Activated CD4-positive, alpha-beta T cell treated with anti-CD3 and anti-CD28 coated beads, Interleukin-2, amount 50 U/mL, for 16 hours (primary cell): ENCODE measurements at places on chromosomes 1 and 21.

- DNase-seq = no peak
These were observed 45.7 kb downstream of the SLC9A1 start for GRCh38 chr1:27109103-27109822.

DNA sequence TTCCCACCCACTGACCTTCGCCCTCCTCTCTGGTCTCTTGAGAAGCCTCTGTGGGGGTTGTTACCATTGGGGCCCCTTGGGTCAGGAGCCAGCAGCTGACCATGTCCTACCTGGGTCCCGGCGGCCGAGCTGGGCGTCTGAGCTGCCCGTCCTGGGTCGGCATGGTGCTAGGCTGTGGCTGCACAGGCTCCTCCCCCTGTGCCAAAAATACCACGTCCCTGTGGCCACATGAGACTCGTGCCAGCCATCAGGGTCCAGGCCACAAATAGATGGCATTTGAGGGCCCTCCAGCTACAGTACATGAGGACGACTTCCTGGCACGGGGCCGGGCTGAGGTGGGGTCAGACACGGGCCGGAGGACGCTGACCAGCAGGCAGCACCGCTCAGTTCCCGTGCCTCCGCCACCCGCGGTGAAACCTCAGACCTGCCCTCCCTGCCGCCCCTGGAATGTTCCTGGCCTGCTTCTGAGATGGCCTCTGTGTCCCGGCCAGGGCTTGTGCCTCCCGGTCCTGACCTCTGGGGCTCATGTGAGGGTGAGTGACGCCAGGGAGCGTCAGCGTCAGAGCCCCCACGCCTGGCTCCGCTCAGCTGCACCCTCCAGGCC is at the start of gene PERM1:
TSS of gene PERM1 (minus strand) at position 139 of the 604 bp plus-strand sequence. CDS start 1,064 bp downstream, outside the sequence.
- DNase-seq = no peak

DNA sequence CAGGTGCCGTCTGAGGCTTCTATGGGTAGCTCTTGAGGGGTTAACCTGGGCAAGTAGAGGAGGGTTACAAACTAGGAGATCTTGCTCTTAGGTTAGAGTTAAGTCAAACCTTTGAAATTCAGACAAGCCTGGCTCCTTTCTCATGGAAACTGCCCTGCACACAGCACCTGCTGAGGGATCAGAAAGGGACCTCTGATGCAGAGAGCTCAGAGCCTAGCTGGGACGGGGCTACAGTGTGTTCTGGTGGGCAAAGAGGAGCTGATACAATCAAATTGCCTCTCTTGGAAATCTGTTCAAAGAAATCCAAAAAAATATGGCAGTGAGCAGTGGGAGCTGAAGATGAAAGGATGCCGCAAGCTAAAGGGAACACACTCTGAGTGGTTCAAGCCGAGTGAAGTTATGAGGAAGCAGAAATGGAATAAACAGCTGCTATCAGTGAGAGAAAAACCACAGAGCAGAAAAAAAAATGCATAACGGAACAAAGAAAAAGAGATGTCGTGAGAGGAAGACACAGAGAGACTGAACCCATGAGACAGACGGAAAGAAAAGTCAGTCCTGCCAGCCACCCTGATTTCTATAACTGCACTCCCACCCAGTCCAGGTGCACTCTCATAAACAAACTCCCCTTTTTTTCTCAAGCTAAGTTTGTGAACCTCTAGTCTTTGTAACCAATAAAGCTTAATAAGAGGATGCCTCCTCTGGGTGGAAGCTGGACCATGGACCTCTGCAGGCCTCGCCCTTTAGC is 26.6 kb downstream of the PAFAH2 start:
- DNase-seq = peak; percentile 24

- no peak for DNase-seq
These were observed 60.7 kb downstream of the FAAP20 start for GRCh38 chr1:2133879-2134215.

DNA sequence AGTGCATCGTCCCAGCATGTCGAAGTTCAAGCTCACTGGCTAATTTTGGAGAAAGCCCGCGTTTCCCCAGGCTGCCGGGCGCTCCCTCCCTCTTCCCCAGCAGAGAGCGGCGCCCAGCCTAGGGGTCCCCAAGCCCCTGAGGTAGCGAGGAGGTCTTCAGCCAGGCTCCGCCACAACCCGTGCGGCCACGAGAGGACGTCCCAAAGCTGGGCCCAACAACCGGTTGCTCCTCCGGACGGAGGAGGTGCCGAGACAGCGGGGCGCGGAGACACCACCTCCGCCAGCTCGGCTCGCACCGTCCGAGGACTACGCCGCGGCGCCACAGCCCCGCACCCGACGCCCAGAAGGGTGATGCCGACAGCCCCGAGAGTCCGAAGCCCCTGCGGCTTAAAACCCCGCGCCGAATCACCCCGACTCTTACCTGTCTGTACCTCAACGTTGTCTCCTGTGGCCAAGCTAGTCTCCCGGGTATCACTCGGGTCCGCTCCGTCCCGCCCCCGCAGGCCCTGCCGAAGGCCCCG is at the start of gene DENND2C:
TSS of gene DENND2C (minus strand) at position 488 of the 521 bp plus-strand sequence. CDS start 44,065 bp downstream, outside the sequence.
- no peak for DNase-seq

DNA sequence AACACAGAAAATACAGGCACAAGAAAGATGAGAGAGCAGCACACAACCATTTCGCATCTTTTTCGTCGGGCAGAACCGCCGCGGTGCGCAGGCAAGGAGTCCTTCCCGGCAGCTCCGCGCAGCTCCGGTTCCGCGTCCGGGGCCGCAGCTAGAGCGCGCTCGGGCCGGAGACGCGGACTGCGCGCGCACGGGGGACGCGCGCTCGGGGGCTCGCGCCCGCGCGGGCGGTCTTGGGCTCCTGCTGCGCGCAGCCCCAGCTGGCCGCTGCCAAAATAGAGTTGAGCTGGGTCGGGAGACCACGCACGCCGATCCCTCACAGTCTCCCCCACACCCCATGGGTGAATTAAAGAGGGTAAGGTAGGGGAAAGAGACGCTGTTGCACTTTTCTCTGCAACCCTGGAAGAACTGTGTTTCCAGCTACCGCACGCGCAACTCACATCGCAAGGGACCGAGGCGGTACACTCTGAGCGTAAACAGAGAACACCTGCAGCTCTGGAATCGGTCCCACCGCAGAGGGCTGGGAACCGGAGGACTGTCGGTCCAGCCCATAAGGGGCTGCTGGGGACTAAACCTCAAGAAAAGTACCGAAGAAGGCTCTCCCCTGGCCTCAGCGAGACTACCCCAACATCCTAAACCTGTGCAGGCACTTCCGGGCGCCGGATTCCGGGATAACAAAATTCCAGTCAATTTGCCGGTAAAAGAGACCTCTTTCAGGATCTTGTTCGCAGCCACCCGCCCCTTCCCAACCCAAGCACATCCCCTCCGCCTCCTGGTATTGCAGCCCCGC is 1.7 kb downstream of the NR5A2 start:
- DNase-seq = no peak

GRCh38 chr1:20068722-20069121 is 1.3 kb upstream of the PLA2G5 start:
- no peak for DNase-seq

GRCh38 chr1:67429011-67429527 is 1.1 kb downstream of the SERBP1 start:
- DNase-seq = peak; percentile 53

DNA sequence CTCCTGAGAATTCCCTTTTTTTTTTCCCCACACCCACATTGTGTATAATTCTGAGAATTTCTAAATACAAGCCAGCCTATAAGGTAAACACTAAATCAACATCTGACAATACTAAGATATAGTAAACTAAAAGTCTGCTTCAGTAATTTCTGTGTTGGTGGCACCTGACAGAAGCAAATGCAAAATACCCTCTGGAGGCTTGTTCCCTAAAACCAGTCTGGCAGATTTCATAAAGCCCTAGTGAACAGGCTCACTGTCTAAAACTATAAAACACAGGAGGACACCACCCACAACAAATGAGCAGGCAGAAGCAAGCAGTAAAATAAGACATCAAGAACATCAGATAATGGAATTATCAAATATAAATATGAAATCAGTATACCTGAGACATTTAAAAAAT is 11.5 kb downstream of the TRIM33 start:
- no peak for DNase-seq

- DNase-seq = peak; percentile 38
These were observed 47.0 kb downstream of the CYP2J2 start for GRCh38 chr1:59879574-59879973.

GRCh38 chr1:41280202-41281032 is 38.3 kb upstream of the SCMH1 start:
- DNase-seq = no peak

- DNase-seq = no peak
These were observed 19.6 kb upstream of the SLC26A9 start for GRCh38 chr1:205962821-205963221.
